Activated naive CD4-positive, alpha-beta T cell (primary cell): ENCODE measurements at places on chromosomes 13 and 19.

DNA sequence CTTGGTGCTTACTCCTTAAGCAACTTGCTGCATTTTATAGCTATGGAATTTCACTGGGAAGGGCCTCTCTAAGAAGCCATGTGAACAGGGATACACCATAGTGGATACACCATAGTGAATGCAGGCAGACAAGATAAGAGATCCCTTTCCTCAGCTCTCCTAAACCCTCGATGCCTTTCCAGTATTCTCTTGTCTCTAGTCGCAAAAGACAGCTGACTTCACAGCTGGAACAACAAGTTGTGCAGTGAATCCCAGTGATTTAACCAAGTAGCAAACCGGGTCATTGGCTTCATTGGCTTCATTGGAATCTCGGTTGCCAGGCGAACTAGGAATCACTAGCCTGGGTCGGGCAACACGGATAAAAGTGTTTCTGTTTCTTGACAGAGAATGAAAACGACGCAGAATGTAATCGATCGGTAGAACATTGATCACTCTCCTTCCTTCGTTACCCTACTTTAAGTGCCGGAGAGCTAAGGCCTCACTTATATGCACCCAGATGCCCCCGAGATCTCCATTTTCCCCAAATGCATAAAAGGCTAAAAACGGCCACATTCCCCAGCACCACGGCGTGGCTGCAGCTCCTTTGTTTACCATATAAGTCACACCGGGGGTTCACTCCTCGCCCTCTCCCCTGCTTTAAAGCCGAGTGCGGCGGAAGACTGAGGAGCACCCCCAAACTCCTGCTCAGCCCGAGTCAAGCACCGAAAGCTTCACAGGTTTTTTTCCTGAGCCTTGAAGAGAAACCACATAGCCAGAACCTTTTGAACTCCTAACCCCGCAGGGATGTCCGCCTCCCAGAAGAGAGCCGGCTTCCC lies 674 bp downstream of the TRPC4 start:
- DNase-seq, result no peak

DNA sequence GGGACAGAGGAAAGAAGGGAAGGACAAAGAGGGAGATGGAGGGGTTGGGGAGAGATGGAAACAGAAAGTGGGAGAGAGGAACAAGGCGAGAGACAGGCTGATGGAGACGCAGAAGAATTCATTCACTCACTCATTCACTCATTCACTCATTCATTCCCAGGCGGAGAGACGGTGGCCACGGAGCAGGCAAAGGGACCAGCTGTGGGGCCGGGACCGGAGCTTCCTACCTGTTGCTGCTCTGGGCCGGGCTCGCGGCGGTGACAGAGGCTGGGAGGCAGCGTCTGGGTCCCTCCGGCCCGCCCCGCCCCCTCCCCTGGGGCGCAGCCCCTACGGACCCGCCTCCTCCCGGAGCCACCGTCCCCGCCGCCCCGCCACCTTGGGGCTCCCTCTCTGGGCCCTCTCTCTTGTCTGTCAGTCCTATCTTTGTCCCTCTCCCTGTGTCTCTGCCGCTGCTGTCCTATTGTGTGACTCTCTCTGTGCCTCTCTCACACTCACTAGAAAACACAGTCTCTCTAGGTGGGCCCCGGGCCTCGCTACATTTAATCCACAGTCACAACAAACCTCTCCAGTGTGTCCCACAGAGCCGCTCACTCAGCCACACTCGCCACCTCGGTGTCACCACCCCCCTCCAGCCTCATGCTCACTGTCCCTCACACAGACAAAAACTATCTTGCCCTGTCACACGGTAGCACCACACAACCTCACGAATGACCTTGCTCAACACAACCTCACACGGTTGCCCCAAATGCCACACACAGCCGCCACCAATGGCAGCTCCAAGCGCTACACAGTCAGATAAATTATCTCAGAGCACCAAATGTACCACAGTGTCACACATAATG lies at the start of gene GNG8:
Gene GNG8, minus strand, starts transcription at position 283 of the 842 bp plus-strand sequence. CDS start 1,520 bp downstream, outside the sequence.
- DNase-seq, result no peak

GRCh38 chr19:5809053-5809452 lies 4.2 kb downstream of the NRTN start:
- no peak for DNase-seq

- no peak for DNase-seq
These were observed 4.1 kb upstream of the ZNF699 start for GRCh38 chr19:9313756-9314155.

GRCh38 chr13:55090612-55091011 lies 2050.1 kb upstream of the PRR20A start:
- no peak for DNase-seq

GRCh38 chr19:2726904-2727639 lies 5.9 kb upstream of the DIRAS1 start:
- DNase-seq, result no peak

DNA sequence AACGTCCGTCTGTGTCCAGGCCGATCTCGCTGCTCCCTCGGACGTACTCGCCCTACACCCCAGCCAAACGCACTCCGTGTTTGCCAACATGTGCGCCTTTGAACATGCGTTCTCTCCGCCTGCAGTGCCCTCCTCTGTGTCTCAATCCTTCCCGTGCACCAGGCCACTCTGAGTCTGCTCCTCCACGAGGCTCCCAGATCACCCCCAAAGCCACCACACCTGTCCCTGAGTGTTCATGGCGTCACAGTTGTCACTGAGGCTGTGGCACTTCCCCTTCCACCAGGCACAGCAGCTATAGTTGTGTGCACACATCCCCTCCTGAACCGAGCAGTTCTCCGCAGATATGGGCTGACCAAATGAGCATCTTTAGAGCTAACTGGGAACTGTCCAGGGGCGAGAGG lies 35.6 kb downstream of the RASA3 start:
- DNase-seq, result no peak

DNA sequence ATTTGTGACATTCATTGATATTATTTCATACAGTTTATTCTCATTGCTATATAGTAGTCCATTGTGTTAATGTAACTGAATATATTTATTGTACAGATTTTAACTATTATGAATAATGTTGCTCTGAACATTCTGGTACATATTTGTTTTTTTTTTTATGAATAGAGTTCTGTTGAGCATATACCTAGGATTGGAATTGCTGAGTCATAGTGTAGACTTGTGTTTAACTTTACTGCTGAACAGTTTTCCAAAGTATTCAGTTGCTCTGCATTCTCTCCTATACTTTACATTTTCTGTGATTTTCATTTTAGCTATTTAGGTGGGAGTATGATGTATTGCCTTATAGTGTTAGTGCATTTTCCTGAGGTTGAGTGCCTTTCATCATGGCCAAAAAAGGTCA lies 97.5 kb downstream of the MAB21L1 start:
- DNase-seq, result no peak

GRCh38 chr13:62418872-62419271 lies 1003.2 kb upstream of the PCDH20 start:
- no peak for DNase-seq

DNA sequence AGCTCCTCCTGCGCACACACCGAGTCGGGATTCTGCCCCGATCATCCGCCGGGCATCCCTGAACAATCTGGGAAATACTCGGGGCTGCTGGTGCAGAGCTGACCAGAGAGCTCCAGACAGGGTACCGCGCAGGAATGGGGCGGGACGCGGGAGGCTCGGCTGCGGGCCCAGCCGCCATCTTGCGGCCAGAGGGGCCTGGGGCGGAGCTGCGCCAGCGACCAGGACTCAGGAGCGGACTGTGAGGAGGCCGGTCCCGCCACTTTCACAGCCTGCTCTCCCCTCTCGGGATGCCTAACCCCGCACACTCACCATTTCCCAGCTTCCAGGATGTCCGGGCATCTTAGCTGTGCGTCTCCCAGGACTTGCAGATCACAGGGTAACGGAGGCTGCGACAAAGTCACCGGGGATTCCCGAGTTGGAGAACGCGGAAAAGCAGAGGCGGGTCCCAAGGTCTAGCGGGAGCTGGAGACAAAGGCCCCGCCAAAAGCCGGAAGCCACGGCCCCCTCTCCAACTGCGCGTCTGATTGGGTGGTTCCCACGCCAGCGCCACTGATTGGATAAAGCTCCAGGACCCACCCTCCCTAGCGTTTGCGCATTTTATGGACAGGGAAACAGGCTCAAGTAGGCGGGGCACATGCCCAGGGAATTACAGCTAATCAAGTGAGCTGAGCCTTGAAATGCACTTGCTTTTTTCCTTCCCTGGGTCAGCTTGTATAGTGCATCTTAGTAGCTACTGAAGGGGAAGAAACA lies 15.8 kb upstream of the ZNF43 start:
- peak; percentile 60 for DNase-seq

GRCh38 chr19:30063650-30064347 lies 121.8 kb downstream of the URI1 start:
- no peak for DNase-seq

GRCh38 chr19:685454-685931 lies 9.3 kb downstream of the FSTL3 start:
- DNase-seq, result no peak

DNA sequence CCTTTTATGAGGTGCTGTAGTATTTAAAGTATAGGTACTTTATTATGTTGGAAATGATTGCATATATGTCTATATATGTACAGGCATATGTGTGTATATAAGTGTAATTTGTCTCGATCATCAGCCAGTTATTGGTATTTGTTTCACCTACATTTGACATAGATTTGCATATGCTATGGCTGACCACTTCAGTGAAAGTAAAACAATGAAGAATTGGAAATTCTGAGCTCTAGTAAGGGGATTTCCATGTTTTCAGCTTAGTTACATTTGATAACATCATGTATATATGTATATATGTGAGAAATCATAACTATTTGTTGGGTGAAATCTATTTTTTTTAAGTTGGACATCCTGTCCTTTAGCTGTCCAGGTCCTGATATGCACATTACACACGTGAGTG lies 1303.9 kb downstream of the EFNB2 start:
- DNase-seq, result no peak

DNA sequence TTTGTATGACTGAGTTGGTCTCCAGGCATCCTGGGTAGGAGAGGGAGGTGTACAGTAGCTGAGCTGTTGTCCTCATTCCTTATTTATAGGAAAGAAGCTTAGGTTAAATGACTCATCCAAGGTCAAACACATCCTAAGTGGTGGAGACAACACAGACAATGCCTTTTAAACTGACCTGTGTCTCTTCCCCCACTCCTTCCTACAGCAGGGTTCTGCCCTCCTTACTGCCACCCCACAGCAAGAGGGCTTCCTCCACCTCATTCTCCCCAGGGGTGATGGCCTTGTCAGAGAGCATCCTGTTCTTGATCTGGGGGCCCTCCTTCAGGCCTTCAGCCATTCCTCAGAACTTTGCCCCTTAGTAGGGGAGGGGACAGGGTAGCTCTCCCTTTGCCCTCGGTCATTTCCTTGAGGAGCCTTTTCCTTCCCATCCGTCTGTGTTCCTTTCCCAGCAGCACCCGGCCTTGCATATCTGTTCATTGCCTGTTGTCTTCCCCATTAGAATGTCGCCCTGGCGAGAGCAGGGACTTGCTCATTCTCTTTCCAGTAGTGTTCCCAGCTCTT lies 48.2 kb upstream of the GPI start:
- no peak for DNase-seq

- DNase-seq, result no peak
These were observed 68.8 kb downstream of the CHST8 start for GRCh38 chr19:33690378-33691029.

- no peak for DNase-seq
These were observed 1320.2 kb upstream of the PCDH9 start for GRCh38 chr13:68550330-68550729.

DNA sequence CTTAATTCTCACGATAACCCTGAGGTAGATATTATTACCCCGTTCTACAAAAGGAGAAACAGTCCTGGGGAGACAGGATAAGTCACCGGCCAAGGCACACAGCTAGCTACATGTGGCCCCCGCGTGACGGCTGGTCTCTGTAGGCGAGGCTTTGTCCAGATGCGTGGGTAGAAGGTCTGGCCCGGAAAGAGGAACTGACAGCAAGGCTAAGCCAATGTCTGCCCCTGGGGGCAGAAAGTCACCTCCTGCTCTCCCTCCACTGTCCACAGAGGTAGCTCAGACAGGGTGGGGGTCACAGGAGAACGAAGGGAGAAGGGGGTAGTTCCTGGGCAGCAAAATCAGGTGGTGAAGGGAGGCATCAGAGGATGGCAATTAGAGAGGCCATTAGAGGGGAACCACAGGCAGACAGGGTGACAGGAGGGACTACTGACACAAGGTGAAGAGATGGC lies 1.8 kb downstream of the APOC4 start:
- DNase-seq, result no peak

- peak; percentile 3 for DNase-seq
These were observed 74.5 kb upstream of the RAP2A start for GRCh38 chr13:97359181-97360057.

DNA sequence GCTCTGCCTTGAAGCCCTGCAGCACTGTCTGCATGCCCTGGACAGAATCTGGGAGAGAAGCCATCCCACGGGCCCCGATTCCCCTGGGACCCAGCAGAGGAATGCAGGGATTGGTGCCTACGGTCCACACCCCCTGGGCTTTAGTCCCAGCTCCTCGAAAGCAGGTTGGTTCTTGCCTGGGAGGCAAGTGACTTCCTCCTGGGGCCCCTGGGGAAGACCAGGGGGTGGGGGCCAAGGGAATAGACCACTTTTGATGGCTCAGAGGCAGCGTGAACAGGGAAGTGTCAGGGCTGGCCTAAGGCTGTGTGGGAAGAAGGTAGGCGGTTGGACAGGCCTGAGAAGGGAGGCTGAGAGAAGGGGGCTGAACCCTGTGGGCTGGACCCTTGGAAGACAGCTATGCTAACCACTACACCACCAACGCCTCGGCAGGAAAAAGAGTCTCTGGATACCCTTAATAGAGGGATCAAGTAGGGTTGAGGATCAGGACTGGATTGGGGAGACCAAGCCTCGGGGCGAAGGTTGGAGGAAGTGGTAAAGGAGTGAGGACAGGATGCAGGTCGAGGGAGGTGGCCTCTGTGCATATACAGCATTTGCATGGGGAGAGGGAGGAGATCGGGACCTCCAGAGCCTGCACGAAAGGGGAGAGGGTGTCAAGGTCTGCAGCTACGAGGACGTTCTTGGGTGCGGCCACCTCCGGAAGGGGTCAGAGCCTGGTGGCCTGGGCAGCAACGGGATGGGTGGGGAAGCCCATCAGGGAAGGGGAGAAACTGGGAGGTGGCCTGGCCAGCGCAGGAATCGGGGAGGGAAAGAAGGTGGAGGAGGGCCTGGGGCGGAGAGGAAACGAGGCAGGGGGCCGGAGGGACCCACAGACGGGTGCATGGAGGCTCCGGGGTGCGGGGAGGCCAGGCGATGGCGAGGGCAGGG lies 709 bp downstream of the DPP9 start:
- DNase-seq, result no peak

DNA sequence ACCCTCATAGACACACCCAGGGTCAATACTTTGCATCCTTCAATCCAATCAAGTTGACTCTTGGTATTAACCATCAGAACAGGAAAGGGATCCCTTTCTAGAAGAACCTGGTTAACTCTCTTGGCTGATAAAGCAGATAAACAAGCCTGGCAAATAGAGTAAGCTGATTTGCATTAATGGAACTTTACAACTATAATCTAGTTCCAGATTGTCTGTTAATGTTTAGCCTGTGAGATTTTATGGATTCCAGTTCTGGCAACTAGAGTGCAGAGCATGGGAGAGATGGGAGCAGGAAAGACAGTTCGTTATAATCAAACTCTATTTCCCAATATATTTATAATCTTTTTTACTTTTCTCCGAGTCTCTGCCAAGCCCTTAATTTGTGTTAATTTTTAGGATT lies 272.6 kb upstream of the KLHL1 start:
- no peak for DNase-seq
